ENCODE measurements at places on chromosomes 2 and 18.

- DNase-seq: no peak
Measured at GRCh38 chr2:96601382-96602292, 36.5 kb downstream of the KANSL3 start.

DNA sequence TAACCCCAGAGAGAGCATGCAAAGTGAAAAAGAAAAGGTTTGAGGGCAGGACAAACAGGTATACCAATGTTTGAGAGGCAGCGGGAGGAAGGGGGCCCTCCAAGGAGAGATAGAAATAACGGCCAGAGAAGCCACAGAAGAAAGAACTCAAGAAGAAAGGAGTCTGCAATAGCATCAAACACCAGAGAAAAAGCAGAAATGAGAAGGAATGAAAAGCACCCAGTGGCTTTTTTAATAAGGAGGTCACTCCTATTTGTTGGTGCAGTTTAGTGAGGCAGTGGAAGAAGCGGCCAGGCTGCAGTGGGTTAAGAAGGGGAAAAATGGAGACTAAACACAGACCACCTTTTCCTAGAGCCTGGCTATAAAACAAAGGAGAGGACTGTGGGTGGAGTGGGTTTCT, 177.2 kb downstream of the THADA start:
- DNase-seq: no peak

DNA sequence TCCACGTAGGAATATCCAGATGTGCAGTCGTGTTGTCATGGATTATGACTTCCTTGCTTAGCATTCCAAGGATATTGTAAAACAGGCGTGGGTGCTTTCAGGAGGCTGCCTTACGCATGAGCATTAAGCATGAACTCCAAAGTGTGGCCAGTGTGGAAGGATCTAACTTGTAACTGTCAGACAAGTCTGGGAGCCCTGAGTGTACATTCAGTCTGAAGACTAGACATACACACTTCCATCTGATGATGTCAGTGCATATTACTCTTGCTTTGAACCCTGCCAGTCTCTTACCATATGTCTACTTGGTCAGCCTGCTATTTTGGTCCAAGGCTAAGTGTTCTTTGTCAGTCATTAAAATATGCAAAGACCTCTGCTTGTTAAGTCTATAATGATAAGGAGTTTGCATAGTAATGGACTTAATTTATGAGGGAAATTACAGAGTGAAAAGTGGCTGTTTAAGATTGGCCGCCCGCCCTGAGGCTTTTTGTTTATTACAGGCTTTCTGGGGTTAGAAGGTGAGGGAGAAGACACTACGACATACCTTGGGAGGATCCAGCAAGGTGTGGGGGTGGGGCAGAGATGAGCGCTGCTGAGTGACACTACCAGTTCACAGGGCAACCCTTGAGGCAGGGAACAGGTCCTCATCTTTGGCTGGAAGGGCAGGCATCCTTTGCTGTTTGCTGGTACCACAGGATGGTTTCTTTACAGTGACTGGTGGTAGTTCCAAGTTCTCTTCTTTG, 48.3 kb downstream of the CABLES1 start:
- no peak for DNase-seq

DNA sequence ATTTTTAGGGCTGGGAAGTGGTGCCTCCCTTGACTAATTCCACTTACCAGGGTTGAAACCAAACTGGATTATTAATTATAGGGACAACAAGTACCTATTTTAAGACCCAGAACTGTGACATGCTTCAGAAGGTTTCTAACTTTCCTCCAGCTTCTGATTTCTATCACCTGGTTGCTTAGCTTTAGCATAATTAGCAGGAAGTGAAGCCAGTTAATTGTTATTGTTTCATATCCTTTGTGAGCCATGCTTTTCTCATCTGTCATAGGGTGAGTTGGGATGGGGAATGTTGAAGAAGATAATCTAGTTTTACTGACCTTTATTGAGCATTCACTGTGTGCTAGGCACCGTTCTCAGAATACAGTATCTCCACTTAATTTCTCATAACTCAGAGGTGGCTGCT, 3.2 kb downstream of the YPEL5 start:
- DNase-seq: no peak

DNA sequence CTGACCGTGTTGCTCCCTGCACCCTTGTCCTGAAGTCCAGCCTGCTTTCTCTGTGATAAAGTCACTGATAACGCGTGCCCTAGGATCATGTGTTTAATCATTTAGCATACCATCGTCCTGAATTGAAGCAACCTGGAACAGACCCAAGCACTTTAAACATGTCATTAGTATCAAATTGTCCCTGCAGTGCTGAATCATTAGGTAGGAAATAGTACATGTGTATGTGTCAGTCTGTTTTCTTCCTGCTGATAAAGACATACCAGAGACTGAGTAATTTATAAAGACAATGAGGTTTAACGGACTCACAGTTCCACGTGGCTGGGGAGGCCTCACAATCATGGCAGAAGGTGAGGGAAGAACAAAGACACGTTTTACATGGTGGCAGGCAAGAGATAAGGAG, 2.8 kb downstream of the ASB18 start:
- DNase-seq: no peak

- DNase-seq: no peak
Measured at GRCh38 chr2:219142329-219142728, 18.3 kb downstream of the NHEJ1 start.

DNA sequence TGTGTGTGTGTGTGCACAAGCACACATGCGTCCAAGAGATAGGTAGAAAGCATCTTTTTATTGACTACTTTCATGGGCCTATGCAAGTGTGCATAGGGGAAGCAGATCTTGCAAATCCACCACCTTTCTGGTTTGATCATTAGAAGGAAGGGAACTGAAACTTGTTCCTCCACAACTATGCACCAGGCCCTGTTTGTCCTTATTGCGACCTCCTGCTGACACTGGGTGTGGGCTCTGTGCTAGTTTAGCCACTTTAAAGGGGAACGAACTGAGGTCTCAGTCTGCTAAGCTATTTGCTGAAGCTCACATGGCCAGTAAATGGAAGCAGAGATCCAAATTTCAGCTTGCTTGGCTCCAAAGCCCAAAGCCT, 32.1 kb upstream of the INSIG2 start:
- no peak for DNase-seq
